Astrocyte of the cerebellum (primary cell): ENCODE measurements at places on chromosomes 11 and 22.

GRCh38 chr11:125625225-125625629 lies 264 bp downstream of the CHEK1 start:
- no peak for DNase-seq

DNA sequence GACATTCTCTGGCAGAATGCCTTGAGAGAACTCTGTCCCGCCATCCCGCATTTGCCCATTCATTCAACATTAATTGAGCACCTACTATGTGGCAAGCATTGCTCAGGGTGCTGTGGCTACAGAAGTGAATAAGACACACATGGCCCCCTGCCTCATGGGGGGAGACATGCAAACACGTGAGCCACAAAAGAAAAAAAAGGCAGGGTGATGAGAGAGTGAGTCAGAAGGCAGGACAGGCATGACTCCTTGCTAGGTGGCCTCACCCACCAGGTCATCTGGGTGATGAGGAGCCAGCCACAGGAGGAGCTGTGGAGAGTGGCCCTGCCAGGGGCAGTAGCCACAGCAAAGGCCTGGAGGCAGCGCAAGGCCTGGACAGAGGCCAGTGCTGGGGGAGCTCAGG lies 4.9 kb downstream of the CHRM4 start:
- no peak for DNase-seq

DNA sequence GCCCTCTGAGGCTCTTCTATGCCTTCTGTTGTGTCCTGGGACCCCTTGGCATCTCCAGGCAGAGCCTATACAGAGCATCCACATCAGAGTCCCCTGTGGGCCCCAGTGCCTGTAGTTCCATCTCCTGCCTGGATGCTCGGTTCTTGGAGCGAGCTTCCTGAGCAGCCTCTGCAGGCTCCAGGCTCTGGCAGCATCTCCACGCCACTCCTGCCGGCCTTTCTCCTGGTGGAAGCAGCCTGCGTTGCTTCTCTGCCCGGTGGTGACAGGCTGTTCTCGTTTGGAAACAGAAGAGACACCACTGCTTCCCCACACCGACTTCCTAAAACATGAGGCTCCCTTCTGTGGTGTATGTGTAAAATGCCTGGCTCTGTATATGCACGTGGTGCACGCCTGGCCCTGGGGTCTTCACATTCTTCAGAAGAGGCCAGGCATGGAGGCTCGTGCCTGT lies 52.8 kb downstream of the BCR start:
- DNase-seq: no peak

DNA sequence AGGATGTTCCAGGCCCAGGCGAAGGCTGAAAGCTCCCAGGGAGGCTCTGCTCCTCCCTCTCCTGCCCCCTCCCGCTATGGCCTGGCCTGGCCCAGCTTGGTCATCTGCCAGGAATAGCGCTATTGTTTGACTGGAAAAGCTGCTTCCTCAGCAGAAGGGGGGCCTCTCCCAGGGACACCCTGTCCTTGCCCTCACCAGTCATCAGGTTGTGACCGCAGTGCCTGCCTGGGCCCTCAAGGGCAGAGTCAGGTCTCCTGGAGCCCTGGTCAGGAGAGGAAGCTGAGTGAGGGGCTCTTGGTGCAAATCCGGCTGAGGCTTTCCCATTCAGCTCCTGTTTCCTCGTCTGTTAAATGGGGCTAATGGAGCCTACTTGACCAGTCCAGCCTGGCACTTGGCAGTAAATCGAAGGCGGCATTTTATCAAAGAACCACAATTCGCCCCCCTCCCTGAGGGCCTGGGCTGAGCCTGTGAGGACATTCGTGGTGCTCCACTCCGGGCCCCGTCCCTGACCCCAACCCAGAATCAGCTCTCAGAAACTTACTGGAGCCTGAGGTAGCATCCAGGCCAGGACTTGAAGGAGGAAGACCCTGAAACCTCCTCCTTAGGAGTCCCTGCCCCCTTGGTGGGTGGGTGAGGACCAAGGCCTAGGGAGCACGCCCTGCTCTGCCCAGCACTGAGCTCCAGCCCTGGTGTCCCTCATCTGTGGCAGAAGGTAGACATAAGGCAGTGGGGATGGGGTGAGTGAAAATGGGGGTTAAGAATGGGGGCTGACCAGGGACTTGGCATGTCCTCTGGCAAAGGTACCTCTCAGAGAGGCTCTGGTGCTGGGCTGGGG lies 2.0 kb upstream of the CASTOR1 start:
- no peak for DNase-seq

DNA sequence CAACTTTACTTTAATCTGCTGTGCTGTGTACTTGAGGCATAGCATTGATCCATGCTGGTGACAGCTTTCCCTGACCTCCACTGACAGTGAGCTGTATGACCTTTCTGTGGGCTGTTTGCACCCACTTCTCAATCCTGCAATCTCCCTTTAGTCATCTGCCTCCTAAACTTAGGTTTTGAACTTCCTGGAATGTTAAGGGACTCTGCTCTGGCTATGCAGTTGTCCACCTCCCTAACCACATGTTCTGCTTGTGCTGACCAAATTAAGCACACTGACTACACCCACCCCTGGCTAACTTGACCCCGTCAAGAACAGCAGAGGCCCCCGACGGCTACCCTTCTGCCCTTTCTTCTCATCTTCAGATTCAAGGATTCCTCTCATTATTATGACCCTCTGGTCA lies 89.1 kb upstream of the NTM start:
- no peak for DNase-seq

DNA sequence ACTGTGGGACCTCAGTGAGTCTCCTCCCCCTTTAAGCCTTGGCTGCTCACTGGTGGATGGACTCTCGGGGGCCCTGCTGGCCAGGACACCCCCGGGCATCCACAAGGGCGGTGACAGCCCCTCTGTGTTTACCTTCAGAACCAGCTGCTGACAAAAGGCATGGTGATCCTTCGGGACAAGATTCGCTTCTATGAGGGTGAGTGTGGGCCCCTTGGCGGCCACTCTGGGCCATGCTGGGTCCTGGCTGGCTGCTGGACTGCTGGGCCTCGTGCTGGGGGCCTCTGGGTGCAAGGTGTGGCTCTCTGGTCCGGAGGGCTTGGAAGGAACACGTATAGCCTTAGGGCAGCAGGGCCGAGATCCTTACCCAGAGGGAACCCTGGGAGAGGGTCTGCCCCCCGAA lies 24.4 kb downstream of the PRR5 start:
- no peak for DNase-seq

- DNase-seq: no peak
Measured at GRCh38 chr22:17281440-17281841, 62.2 kb upstream of the ADA2 start.

- DNase-seq: no peak
Measured at GRCh38 chr11:57179681-57180080, 2.1 kb upstream of the LRRC55 start.

DNA sequence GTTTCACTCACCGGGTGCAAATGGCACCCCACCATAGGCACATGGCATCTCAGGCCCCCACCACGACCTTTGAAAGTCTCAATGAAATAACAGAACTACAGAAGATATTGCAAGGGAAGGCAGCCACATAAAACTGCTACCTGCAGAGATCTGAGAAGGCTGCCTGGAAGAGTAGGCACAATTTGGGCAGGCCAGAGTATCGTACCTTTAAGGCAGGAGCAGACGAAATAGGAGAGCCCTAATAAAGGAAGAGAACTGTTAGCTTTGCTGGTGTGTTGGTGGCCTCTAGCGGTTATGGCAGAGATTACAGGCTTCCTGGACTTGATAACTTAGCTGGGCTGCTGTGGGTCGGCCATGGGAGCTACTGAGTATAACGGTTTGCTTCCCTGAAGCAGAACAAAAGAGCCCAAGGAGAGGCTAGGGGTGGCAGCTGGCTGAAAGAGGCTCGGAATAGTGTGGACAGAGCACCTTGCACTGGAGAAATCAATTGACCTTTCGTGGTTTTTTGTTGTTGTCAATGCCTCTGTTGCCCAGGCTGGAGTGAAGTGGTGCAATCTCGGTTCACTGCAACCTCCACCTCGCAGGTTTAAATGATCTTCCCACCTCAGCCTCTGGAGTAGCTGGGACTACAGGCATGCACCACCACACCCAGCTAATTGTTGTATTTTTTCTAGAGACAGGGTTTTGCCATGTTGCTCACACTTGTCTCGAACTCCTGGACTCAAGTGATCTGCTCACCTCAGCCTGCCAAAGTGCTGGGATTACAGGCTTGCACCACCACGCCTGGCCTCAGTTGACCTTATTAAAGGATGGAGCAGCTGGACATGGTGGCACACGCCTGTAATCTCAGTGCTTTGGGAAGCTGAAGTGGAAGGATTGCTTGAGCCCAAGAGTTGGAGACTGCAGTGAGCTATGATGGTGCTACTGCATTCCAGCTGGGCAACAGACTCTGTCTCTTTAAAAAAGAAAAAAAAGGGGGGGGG lies 4.8 kb downstream of the SDF2L1 start:
- DNase-seq: peak; percentile 73

DNA sequence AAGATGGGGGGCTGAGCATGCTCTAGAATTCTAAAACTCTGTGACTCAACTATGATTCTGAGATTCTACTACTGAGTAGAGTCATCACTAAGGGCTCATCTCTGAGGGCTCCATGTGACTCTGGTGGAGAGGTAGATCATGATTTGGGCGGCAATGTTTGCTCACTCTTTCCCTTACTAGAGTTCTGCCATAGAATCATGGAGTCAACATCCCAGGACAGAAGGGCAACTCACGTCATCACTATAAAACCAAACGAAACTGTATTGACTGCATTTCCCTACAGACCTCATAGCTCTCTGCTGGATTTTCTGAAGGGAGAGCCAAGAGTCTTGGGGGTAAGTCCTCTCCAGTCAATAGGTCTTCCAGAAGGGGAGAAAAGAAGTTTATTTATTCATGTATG lies at the start of gene MS4A14:
Gene MS4A14 (plus strand): TSS at position 78 of the 400 bp plus-strand sequence. CDS start 120 bp downstream, at position 198.
- no peak for DNase-seq

GRCh38 chr22:23856721-23857605 lies 712 bp upstream of the SLC2A11 start:
- peak; percentile 65 for DNase-seq

- DNase-seq: no peak
Measured at GRCh38 chr11:116513894-116514293, 258.9 kb downstream of the BUD13 start.

DNA sequence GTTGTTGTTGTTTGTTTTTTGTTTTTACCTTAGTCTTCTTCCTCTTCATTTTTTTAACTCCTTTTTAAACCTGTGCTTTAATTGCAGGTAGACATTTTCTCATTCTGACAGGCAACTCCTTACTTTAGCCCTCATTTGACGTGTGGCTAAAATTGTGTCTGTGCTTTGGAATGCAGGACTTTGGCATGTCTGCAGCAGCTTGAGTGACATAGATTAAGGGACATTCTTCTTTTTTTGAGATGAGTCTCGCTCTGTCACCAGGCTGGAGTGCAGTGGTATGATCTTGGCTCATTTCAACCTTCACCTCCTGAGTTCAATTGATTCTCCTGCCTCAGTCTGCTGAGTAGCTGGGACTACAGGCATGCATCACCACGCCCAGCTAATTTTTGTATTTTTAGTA lies 100.8 kb downstream of the FAT3 start:
- no peak for DNase-seq

DNA sequence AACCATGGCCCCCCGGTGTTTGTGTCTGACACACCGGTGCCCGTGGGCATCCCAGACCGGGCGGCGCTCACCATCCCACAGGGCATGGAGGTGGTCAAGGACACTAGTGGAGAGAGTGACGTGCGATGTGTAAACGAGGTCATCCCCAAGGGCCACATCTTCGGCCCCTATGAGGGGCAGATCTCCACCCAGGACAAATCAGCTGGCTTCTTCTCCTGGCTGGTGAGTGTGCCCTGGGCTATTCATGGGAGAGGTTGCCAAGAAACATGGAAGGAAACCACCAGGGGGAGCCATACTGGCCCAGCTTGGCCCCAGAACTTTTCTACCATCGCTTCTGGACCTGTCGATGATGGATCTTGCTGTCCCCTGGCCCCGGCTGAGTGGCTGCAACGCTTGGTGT lies 36.5 kb downstream of the PRDM11 start:
- DNase-seq: no peak

DNA sequence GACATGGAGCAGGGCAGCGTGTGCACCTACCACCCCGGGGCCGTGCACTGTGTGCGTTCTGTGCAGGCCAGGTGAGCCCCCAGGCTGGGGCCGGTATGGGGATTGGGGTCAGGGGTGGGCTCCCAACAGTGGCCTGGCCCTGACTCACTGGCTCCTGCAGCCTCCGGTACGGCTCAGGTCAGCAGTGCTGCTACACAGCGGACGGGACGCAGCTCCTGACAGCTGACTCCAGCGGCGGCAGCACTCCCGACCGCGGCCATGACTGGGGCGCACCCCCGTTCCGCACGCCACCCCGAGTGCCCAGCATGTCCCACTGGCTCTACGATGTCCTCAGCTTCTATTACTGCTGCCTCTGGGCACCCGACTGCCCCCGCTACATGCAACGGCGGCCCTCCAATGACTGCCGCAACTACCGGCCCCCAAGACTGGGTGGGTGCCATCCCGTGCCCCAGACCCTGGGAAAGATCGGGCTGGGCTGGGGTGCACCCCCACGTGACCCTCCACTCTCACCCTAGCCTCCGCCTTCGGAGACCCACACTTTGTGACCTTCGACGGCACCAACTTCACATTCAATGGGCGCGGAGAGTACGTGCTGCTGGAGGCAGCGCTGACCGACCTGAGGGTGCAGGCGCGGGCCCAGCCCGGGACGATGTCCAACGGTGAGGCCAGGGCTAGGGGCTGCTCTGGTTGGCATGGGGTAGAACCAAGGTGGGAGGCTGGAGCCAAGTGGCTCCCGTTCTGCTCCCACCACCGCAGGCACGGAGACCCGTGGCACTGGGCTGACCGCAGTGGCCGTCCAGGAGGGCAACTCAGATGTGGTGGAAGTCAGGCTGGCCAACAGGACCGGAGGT lies 4.4 kb downstream of the SUSD2 start:
- no peak for DNase-seq

- DNase-seq: no peak
Measured at GRCh38 chr11:118008271-118008911, 22.2 kb downstream of the IL10RA start.

- DNase-seq: no peak
Measured at GRCh38 chr11:100705447-100705846, 18.4 kb downstream of the ARHGAP42 start.

GRCh38 chr11:92667486-92668152 lies 301.8 kb upstream of the MTNR1B start:
- DNase-seq: no peak

GRCh38 chr11:958101-958500 lies 32.4 kb downstream of the AP2A2 start:
- no peak for DNase-seq

DNA sequence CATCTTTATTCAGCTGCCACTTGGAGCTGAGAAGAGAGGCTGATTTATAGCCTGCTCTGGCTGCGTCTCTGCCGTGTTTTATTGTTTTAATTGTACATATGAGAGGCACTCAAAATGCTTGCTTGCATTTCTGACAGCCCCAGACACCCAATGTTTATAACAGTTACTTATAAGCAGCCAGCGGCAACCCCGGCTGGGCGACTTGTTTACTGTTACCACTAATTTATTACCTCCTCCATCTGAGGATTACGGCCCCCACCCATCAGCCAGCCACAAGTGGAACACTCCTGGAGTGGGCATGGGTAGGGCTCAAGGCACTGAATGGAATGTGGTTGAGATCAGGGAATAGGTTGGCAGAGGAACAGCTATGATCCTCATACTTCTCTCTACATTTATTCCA lies 61.2 kb downstream of the CLPB start:
- DNase-seq: no peak
